ENCODE measurements at places on chromosomes 1 and 21.

DNA sequence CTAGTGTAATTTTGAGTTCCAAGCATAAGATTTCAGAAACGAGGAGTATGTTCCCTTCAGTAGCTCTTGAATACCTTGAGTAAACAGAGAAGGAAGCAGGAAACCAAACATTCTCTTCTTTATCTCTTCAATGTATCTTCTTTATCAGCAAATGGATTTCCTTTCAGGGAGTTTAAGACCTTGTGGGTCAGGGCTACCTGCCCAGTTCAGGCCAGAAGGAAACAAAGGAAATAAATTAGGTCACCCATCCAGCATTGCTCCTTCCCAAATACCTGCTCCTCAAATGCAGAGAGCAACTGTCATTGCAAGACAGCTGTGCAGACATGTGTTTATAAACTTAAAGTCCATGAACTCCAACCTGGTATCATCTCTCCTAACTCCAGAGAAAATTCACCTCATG, 130.1 kb upstream of the SOD1 start:
- no peak for DNase-seq

GRCh38 chr1:42259059-42259738, 75.8 kb downstream of the FOXJ3 start:
- no peak for DNase-seq

- no peak for DNase-seq
These were observed 64.1 kb upstream of the TMPRSS2 start for GRCh38 chr21:41571938-41572510.

DNA sequence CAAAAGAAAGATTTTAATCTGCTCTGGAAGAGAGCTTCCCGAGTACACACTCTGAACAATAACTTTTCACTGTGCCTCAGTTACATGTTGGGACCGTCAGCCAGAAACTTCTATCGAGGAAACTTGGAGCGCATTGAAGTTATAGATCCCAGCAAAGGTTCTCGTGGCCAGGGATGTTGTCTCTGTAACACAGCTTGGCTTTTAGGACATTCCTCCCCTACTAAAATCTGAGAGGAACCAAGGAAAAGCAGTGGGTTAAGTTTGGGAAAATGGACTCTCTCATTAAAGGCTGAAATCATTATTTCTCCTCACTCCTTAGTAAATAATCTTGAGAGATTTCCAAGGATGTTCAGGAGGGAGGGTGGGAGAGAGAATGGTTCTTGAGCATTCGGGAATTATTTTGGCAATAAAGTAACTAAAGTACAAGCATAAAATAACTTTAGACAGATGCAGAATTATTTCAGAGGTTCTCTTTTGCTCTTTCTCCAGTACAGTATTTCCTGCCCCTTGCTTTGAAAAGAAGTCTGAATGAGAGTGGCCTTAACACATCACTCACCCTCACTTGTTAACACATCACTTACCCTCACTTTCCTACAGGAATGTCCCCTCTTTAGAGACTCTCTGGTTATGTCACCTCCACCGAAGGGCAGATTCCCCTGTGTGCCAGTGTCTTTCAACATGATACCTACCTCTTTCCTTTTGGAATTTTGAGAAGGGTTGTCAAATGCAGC, 1.8 kb upstream of the NFIA start:
- DNase-seq: no peak

DNA sequence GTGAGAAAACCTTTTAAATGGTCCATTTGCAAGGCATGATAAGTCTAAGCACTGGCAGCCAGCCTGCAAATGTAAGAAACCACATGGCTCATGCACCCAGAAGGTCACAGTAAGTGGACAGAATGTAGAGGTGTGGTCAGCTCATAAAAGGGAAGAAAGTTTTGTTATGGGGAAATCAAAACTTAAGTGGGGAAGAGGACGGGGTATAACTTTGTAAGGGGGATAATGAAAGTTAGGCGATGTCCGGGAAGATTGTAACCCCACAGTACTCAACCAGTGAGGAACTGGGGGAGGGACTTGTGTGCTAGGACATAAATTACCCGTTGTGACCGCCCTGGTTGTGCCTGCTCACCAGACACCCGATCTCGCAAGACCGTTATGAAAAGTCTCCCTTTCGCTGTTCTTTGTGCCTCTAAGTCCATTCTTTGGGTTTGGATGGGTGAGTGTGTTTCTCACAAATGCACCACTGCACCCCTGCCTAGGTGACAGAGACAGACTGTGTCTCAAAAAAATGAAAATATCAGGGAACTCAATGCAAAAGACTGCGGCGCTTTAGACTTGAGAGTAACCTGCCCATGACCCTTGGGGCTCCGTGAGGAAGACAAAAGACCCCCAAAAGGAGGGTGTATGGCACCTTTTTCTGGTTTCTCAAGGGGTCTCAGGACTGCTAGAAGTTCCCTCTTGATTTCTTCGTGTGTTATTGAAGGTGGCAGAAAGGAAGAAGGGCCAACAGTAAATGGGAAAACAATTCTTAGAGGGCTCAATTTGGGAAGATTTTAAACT, 28.6 kb upstream of the ZNF496 start:
- DNase-seq: no peak

- no peak for DNase-seq
These were observed 34.2 kb downstream of the ZNF496 start for GRCh38 chr1:247297263-247298123.

GRCh38 chr1:154408174-154408777, 3.1 kb downstream of the IL6R start:
- no peak for DNase-seq

- DNase-seq: no peak
These were observed 7.1 kb downstream of the AMIGO1 start for GRCh38 chr1:109502364-109502851.

- no peak for DNase-seq
These were observed 375.3 kb downstream of the DUSP10 start for GRCh38 chr1:221366495-221367110.

- DNase-seq: no peak
These were observed 190.2 kb downstream of the NR5A2 start for GRCh38 chr1:200217703-200218102.

GRCh38 chr1:55529017-55529416, 313.9 kb upstream of the USP24 start:
- DNase-seq: no peak

- no peak for DNase-seq
These were observed 75.5 kb downstream of the ADAMTS1 start for GRCh38 chr21:26769613-26770188.

GRCh38 chr1:46544561-46545240, 6.7 kb downstream of the KNCN start:
- DNase-seq: no peak

DNA sequence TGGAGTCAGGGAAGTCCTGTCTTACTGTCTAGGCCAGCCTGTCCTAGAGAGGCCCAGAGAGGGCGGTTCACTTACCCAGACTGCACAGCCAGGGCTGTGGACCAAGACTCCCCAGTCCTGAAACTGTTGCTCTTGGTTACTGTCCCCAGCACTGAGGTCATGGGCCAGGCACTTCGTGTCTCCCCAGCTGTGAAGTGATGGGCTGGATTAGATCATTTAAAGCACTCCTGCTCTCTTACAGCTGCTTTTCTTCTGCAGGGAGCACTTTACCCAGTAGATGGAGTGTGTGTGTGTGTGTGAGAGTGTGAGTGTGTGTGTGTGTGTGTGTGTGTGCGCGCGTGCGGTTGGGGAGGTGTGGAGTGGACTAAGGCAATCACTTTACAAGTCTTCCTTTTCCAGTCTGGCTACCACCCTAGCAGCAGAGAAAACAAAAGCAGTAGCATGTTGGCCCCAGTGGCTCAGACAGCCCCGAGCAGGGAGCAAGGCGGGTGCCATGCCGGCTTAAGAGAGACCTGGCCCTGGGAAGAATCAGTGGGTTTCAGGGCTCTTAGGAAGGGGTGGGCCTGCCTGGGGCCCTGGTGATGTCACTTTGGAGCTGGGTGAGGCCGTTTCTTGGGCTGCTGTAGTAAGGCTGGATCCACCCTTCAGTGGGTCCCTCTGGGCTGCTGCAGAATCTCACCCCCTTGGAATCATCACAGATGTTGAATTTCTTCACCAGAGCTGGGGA, 2.4 kb downstream of the SPSB1 start:
- no peak for DNase-seq

GRCh38 chr1:228018125-228018398, 11.3 kb downstream of the WNT3A start:
- DNase-seq: no peak

DNA sequence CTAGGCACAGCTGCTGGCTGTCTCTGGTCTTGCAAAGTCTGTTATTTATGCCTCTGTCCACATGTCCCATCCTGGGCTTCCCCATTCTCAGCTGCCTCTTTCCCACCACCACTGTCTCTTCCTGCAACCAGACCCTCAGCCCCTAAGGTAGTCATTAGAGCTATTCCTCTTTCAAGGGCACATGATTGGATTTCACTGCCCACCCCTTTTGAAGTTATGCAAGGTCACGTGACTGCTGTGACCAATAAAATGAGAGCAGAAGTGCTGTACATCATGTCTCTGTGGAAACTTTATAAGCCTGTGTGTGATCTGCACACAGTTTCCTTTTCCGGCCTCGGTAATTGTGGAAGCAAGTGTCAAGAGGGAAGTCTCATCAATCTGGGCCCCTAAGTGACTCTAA, 136.6 kb upstream of the HMGB4 start:
- no peak for DNase-seq

DNA sequence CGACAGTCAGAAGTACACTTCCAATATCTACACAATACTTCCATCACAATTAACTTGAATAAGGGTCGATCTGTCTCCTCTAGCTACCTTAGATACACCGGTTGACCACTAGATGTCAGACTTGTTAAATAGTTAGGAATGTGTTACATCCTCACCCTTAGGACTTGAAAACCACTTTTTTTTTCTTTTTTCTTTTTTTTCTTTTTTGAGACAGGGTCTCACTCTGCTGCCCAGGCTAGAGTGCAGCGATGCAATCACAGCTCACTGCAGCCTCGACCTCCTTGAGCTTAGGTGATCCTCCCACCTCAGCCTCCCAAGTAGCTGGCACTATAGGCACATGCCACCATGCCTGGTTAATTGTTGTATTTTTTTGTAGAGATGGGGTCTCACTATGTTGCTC, 120.4 kb upstream of the GREM2 start:
- no peak for DNase-seq

DNA sequence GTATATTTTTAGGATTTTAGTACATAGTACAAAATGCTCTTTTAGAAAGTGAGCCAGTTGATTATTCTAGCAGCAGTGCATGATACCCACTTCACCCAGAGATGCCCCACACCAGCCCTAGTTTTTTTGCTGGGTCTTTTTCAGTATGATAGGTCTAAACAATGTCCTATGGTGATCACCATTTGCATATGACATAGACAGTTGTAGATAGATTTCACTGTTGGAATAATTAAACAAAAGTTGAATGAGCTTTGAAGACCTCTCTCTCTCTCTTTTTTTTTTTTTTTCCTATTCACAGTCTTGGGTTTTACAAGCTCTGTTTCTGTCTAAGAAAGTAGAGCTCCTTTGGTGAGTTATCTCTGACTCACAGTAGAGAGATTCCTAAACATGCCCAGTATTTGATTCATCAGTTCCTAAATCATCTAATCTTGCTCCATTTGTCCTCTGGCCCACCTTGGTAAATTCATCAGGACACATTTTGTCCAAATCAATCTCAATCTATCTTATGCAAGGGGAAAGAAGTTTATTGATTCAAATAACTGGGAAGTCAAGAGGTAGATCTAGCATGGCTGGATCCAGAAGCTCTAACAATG, 44.7 kb upstream of the VAV3 start:
- no peak for DNase-seq

DNA sequence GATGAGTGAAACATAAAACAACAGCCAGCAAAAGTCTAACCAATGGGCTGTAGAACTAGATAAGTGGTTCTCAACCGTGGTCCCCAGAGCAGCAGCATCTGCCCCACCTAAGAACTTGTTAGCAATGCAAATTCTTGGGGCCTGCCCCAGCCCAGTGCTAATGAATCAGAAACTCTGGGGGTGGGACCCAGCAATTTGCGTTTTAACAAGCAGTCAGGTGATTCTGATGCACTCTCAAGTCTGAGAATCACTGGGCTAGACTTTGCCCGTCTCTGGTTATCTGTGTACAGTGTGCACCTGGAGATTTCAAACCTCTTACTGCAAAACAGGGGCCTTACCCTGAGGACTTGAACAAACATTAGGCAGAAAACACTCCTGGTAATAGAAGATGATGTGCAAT, 66.5 kb downstream of the PLXNA2 start:
- no peak for DNase-seq

- no peak for DNase-seq
These were observed 1.0 kb downstream of the TEX38 start for GRCh38 chr1:46672696-46673095.

DNA sequence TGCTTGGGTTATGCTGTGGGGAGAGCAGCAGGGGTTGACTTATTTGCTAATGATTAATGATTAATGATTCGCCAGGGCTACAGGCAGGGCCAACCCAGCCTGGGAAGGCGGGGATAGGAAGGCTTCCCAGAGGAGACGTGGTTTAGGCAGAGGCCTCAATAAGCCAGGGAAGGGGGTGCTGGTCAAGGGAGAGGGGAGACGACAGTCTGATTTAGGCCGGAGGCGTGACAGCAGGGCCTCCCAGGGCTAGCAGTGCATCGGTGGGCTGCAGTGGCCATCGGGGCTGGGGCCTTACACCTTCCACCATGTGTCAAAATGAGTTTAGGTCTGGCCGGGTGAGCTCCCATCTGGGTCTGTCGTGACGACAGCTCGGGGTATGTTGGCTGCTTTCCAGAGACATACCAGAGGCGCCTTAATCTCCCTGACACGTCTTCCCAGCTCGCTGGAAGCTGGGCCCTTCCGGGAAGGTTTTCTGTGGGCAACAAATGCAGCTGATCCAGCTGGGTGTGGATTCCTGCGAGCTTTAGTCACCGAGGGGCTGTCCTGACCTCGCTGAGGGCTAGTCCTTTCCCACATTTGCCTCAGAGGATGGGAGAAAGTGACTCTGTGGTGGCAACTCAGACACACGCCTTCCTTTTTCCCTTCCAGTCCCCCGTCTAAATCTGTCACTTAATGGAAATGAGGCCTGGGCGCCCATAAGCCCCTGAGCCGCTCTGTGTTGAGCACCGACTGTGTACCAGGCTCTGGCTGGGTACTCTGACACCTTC, 3.7 kb upstream of the SLC1A7 start:
- DNase-seq: no peak

DNA sequence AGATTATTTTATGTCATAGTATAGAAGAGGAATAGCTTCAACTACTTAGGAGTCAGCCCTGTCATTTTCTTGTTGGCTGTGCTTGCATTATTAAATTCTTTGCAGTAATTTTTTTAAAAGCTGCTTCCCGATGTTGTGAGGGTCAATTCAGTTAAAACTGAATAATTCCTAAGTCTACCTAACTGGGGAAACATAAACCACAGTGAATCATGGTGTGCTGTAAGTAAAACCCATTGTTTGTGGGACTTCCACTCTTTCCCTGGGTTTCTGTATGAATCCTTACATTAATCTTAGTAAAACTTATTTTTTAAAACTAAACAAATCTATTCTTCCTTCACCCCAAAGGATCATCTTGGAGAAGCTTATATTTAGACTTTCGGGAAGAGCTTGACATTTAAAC, 4.4 kb downstream of the SUCO start:
- no peak for DNase-seq

GRCh38 chr1:244239261-244239770, 188.2 kb downstream of the ZBTB18 start:
- no peak for DNase-seq

GRCh38 chr1:228510803-228511413, 23.7 kb downstream of the RNF187 start:
- no peak for DNase-seq

GRCh38 chr21:17435565-17436543, 77.0 kb upstream of the CXADR start:
- DNase-seq: no peak

All from stimulated activated CD8-positive, alpha-beta memory T cell treated with anti-CD3 and anti-CD28 coated beads, Interleukin-15, amount 100 ng/mL, for 4 hours (primary cell).